ENCODE measurements at places on chromosomes 7 and 10.
A peak's percentile ranks its signal among the peaks of the same experiment; 100 is the strongest.

DNA sequence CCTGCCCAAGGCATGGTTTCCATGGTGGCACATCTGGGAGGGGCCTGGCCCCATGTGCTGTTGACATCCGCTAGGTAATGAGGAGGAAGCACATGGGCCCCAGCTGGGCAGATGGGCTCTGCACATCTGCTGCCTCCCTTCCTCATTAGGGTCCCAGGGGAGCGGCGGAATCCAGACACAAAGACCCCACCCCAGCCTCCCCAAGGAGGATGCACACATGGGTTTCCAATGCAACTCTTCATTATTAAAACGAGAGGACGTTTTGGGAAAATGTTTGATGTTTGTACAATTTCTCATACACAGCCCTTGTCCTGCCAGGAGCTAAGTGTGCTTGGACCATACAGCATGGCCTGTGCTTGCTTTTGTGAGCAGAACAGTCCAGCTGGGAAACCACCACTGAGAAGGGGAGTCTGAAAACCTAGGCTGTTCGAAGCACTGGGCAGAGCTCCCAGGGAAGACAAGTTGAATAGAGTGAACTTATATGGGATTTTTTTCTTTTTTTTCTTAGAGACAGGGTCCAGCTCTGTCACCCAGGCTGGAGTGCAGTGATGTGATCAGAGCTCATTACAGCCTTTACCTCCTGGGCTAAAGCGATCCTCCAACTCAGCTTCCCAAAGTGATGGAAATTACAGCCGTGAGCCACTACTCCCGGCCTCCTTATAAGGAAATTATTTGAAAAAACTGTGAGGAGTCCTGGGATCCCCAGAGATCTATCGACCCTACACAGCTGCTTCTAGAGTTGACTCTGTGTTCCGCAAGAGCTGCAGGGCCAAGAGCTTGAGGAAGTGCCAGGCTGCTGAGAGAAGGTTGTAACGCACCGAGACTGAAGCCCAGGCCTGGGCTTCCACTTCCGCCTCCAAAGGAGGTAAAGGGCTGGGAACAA lies 23.4 kb downstream of the FAM107B start:
- peak; percentile 20 for DNase-seq

GRCh38 chr7:128867241-128867640 lies 4.6 kb downstream of the ATP6V1F start:
- no peak for DNase-seq

DNA sequence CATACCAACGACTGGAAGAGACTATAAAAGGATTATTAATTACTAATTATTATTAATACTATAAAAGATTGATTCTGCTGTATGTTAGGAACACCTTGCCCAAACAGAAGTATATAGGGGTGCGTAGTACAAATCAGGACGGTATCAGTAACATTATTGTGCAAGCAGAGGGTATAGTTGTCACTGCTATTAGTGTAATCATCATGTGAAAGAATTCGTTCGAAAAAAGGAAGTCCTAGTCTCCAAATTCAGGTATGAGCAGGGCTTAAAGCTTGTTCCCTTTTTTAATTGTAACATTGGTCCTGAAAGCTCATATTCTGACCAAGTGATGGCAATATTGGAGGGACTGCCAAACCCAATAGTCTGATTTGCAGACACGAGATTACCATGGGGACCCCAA lies 81.8 kb downstream of the THSD7A start:
- DNase-seq, result no peak

GRCh38 chr7:156376317-156376716 lies 264.3 kb upstream of the RNF32 start:
- DNase-seq, result no peak

- no peak for DNase-seq
These were observed 8.7 kb downstream of the BRAF start for GRCh38 chr7:140915935-140916555.

DNA sequence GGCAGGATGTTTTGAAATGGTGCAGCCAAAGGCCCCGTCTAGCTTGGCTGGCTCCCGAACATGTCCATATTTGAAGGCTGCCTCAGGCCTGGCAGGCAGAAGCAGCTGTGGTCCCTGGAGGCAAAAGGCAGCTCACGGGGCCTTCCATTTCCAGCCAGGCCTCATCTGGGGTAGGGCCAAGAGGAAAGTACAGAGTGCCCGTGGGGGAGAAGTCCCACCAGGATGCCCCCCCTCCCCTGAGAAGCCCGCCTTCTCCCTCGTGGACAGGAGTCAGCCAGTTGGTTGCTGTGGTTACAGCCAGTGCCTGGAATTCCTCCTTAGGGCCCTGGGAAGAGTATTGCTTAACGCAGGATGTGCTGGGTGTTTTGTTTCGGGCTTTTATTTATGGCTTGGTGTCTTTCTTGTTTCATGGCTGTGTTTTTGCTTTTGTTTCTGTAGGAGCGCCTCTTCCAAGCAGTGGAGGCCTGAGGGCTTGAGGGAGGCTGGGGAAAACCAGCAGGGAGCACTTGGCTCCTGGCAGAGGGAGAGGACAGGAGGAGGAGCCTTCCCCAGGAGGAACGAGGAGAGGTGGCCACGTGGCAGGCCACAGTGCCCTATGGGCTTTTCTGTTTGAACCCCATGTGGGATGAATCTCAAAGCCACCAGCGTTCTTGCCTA lies 45.4 kb downstream of the CHST3 start:
- peak; percentile 100 for DNase-seq

DNA sequence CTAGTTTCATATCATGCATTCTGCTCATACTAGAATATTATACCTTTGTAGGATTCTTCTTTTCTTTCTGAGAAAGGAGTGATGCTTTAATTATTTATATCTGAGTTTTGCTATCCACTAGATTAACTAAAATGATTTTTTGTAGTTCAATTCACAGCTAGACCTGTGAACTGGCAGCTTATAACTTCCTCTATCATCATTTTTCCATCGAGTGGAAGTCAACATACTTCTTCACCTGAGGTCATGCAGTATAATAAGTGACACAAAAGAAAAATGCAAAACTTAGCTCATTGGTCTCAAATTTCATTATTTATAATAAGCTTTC lies 8.0 kb downstream of the LRRN3 start:
- DNase-seq, result no peak

DNA sequence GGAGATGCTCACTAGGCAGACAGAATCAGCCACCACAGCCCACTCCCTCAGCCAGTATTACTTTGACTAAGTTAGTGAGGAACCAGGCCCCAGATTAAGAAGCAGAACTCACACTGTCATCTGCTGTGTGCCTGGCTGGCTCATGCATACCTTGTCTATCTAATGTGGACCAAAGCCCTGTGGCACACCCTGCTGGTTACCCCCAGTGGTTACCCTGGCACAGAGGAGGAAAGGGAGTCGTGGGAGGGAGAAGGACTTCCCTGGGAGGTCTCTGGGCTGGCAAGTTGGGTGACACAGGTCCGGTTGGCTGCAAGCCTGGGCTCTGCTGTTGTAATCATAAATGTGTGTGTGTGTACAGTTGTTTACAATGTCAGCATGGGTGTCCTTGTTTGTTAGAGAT lies 7.5 kb upstream of the SH2D4B start:
- peak; percentile 26 for DNase-seq
